NT2/D1 (cell line): ENCODE measurements at places on chromosomes 1 and 21.

DNA sequence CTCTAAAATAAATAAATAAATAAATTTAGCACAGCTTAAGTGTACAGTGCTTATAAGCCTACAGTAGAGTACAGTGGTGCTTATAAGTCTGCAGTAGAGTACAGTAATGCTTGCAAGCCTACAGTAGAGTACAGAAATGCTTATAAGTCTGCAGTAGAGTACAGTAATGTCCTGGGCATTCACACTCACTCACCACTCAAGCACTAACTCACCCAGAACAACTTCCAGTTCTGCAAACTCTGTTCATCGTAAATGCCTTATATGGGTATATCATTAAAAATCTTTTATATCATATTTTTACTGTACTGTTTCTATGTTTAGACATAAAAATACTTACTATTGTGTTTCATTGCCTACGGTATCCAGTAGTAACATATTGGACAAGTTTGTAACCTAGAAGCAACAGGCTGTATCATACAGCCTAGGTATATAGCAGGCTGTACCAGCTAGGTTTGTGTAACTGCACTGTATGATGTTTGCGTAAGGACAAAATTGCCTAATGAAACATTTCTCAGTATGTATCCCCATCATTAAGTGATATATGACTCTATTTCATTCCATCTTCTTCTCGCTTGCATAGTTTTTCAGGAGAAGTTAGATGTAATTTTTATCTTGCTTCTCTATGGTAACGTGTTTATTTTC lies 14.0 kb upstream of the S100B start:
- no peak for DNase-seq

GRCh38 chr1:44313265-44313918 lies 41.7 kb downstream of the ERI3 start:
- no peak for DNase-seq

GRCh38 chr1:106268070-106268469 lies 788.4 kb upstream of the PRMT6 start:
- DNase-seq: peak; percentile 13

DNA sequence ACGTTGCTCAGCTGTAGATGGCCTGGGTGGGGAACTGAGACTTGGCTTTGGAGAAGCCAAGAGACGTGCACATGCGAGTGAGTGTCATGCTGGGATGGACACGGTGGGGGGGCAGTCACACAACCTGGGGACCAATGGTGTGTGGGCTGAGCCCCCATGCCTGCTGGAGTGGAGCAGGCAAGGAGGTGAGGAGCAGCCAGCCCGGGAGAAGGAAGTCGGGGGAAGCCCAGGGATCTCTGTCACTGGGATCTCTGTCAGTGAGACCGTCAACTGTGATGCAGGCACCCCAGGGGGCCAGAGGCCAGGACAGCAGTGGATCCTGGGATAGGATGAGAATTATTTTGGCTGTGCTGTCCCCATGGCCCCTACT lies 11.0 kb upstream of the ZNF669 start:
- no peak for DNase-seq

GRCh38 chr1:200738327-200738948 lies at the start of gene CAMSAP2:
CAMSAP2 (plus strand) TSS chr1:200738893; CDS start chr1:200739828, 935 bp downstream.
- peak; percentile 71 for DNase-seq

DNA sequence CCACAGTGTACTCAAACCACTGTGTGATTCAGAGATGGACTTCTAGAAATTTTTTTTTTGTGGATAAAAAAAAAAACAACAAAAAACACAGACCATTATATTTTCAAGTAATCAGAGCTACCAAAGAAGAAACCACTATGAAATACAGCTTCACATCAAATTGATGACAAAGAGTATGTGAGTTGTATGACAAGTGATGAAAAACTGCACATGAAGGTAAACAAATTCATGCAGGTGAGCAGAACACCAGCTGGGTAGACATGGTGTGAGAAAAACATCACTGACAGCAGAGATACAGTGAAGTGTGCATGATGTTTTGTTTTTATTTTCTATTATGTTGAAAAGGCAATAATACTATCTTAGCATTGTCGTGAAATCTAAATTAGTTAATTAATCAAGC lies 8.0 kb upstream of the PTPRC start:
- no peak for DNase-seq

GRCh38 chr21:35231090-35231489 lies 182.0 kb upstream of the RUNX1 start:
- no peak for DNase-seq

DNA sequence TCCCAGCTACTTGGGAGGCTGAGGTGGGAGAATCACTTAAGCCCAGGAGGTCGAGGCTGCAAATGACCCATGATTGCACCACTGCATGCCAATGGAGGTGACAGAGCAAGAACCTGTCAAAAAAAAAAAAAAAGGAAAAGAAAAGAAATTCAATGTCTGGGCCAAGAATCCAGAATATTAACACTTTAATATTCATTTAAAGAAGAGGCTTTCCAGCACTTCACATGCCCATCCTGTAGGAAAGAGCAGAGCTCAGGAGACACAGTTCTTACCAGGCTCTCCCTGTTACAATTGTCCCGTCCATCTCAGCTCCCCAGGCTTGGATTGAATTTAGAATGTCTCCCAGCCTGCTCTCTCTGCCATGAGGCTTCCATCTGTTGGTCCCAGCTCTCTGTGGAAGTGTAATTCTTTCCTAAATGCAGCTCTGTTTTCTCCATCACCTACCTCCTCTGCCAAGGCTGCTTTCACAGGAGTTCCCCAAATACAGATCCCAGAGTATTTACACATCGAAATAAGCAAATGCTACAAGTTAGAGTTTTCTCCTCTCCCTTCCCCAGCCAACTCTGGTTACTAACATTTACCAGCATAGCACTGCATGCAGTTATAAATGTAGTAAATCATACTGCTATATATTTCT lies 116.6 kb upstream of the CDC42BPA start:
- DNase-seq: no peak

GRCh38 chr1:234670967-234671626 lies 61.1 kb upstream of the IRF2BP2 start:
- DNase-seq: no peak

DNA sequence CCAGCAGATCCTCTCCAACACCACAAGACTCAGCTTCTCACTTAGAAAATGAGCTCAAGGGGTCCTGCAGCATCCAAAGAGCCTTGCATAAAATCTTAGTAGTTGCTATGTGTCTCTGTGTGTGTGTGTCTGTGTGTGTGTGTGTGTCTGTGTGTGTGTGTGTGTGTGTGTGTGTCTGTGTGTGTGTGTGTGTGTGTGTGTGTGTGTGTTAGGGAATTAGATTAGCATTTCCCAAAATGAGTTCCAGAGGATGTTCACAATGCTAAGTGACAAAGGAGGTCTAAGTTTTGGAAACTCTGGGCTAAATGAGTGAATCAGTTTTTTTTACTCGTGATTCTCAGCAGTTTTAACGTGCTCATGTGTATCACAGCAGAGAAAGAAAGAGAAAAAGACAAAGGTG lies 30.5 kb downstream of the TNNT2 start:
- no peak for DNase-seq

DNA sequence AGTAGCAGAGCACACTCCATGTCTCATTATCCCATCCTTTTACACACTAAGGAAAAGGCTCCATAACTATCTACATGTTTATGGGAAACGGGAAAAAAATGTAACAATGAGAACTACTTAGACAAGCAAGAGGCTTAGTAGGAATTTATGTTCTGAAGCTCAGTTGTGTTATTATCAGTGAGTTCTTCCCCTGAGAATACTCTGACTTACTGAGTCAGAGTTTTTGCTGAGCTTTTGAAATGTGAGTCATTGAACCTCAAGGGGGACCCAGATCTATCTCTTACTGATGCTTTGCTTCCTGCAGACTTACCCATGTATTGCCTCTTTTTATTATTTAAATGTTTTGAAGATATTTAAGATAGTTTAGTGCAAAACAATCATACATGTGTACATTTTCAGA lies 20.1 kb downstream of the CFHR5 start:
- DNase-seq: no peak

DNA sequence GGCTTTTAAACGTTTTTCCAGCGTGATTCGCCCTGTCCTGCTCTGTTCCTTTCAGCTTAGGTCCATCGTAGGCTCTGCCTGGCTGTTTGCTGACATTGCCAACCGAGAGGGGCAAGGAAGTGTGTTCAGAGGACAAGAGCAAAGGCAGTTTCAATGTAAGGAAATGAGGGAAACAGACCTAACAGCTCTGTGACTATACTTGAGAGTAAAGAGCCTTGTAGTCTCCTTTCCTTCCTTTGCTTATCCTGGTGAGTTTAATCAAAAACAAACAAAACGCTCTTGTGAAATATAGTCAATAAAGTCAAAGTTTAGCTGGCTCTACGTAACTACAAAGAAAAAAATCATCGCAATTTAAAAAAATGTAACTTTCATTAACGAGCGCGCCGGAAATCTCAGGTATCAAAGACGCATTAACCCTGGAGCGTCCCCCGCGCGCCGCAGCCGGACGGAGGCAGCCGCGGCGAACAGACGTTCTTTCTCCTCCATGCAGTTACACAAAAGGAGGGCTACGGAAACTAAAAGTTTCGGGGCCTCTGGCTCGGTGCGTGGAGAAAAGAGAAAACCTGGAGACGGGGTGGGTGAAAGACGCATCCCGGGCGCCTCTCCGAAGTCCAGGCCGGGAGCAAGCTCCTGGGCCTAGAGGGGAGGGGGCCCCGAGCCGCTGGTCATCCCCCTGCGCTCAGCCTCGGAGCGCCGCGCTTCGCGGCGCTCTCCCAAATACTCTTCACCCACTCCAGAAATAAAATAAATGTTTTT lies 617 bp upstream of the ADGRL2 start:
- DNase-seq: peak; percentile 85

GRCh38 chr1:112783059-112783458 lies 67.9 kb upstream of the PPM1J start:
- DNase-seq: no peak

- DNase-seq: no peak
These were observed 153.5 kb downstream of the RERE start for GRCh38 chr1:8663915-8664329.

DNA sequence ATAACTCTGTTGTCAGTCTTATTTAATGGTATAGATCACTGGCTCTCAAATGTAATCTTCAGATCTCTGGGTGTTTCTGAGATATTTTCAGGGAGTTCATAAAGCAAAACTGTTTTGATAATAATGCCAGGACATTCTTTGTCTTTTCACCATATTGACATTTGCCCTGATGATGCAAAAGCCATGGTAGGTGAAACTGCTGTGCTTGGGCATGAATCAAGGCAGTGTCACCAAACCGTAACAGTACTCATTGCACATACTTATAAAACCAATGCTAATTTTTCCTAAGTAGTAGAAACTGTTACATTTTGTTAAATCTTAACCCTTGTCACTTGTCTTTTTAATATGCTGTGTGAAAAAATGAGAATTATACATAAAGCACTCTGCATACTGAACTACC lies 76.0 kb downstream of the RPS6KC1 start:
- no peak for DNase-seq

GRCh38 chr1:245829194-245829593 lies 674.4 kb downstream of the KIF26B start:
- no peak for DNase-seq
